ENCODE measurements at places on chromosomes 11 and 22.
A peak's percentile ranks its signal among the peaks of the same experiment; 100 is the strongest.

- peak; percentile 15 for DNase-seq
These were observed 298.7 kb upstream of the DDI1 start for GRCh38 chr11:103737747-103738146.

- DNase-seq: no peak
These were observed 6.0 kb upstream of the SLC35F2 start for GRCh38 chr11:107864591-107864990.

DNA sequence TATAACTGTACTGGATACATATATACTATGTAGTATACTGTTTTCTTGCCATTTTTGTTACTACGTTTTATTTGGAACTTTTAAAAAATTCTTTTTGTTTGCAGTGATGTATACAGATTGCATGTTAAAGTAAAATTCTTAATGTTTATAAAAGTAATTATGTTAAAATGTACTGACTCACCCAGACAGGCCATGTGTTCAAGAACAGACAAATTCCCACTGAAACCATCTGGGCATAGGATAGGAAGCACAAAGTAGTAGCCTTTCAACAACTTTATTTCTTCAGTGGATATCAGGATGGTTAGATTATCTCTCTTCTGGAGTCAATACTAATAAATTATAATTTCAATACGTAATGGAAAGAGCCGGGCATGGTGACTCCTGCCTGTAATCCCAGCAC is 19.8 kb downstream of the PRMT3 start:
- no peak for DNase-seq

- no peak for DNase-seq
These were observed 422 bp upstream of the LGR4 start for GRCh38 chr11:27473017-27473406.

DNA sequence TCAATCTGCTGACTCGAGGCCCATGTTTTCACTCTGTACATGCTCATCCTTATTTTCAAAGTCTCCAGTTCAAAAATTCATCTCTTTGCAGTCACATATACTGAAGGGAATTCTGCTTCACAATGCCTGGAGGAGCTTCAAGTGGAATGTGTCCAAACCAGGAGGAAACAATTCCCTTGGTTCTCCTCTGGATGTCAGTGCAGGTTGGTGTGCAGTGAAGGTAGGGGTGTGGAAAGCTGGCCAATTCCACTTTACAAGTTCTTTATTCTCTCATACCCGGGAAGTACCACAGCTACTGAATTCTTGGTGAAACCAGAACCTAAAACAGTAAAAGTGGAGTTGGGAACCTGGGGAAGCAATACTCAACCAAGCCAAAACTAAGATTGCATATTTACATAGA is 57.3 kb downstream of the BDNF start:
- DNase-seq: no peak

DNA sequence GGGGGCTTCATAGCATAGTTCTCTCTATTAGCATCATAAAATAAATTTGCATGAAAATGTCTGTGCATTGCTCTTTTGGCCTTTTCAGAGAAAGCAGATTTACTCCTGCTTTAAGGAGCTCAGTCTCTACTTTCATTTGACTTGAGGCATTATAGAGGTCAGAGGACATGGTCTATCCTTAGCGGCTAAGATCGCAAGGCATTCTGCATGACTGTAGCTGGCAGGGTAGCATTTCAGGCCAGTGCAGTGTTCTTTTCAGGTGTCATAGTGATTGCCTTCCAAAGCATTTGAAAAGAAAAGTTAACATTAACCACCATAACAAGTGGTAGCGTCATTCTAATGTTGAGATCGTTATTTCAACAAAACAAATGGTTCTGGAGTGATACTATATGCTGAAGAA is 126.5 kb downstream of the NCAM1 start:
- DNase-seq: no peak

GRCh38 chr11:119501777-119502405 is 78.9 kb upstream of the THY1 start:
- no peak for DNase-seq

DNA sequence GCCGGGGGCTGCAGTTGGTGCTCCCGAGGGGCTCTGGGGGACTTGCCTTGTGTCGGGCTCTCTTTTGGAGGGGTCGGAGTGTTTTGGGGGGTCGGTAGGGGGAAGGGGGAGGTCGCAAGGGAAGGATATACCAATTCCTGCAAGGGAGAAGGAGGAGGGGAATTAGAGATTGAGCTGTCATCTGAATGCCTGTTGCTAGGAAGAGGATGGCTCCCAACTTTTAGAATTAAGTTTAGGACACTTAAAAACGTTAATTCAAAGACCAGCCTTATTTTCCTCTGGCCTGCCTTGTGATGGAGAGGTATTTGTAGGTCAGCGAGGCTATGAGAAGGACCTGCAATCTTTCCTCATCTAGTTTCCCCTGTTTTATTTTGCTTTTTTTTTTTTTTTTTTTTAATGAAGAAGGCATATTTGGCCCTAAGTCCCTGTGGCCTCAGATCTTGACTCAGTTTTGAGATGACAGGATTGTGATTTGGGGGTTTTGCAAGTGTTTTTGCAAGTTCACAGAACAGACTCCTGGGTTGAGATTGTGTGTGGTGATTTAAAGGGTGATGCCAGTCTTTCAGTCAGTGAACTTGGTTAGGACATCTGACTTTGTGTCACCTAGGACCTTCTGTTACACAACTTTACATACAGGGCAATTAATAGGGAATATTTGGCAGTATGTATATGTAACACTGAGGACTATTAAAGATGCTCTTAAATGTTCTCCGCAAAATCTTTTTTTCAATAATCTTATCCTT is 672 bp downstream of the TMEM135 start:
- DNase-seq: no peak

DNA sequence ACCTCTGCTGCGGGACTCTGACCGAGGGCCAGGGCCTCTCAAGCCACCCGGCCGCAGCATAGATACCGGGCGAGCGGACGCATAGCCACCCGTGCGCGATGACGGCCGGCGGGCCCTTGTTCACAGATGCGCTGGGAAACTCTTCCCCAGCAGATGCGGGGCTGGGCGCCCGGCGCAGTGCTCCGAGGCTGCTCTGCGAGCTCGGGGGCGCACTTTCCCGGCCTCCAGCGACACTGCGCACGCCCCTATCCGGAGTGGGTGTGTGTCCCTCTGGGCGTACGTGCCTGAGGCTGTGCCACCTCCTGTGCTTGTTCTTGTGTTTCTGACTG is 104.7 kb upstream of the E2F8 start:
- DNase-seq: peak; percentile 38

GRCh38 chr11:18703001-18703763 is 4.6 kb downstream of the TMEM86A start:
- no peak for DNase-seq

- no peak for DNase-seq
These were observed 7.3 kb downstream of the GRAP2 start for GRCh38 chr22:39908136-39908535.

DNA sequence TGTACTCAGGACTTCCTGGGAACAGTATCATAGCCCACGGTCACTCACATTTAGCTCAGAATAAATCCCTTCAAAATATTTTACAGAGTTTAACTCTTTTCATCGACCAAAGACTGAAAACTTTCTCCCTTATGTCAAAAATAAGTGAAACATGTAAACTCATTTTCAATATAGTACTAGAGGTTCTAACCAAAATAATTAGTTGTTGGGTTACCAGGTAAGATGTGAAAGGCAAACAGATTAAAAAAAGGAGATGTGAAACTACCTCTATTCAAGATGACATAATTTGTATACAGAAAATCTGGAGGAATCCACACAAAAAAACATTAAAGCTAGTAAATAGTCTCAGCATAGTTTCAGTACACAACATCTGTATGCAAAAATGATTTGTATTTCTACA is 20.3 kb downstream of the XKR3 start:
- DNase-seq: no peak

GRCh38 chr11:48307760-48308386 is 1.9 kb downstream of the OR4S1 start:
- DNase-seq: peak; percentile 1

- peak; percentile 30 for DNase-seq
These were observed 213.8 kb downstream of the DSCAML1 start for GRCh38 chr11:117583063-117583801.

All from neuronal stem cell (in vitro differentiated cells).